ENCODE measurements at places on chromosomes 5 and 9.
A peak's percentile ranks its signal among the peaks of the same experiment; 100 is the strongest.

GRCh38 chr5:96812851-96813250 is 5.1 kb upstream of the ERAP1 start:
- no peak for DNase-seq

- DNase-seq = no peak
Observed at GRCh38 chr9:1837453-1838084, 177.6 kb upstream of the SMARCA2 start.

- DNase-seq = peak; percentile 64
Observed at GRCh38 chr5:141681695-141682641, at the start of gene ARAP3. TSS of gene ARAP3 (minus strand) at chr5:141682230. CDS start at chr5:141680486, 1,744 bp downstream.

- DNase-seq = no peak
Observed at GRCh38 chr5:140196115-140196814, 21.3 kb downstream of the CYSTM1 start.

- no peak for DNase-seq
Observed at GRCh38 chr9:129609486-129610212, 11.3 kb downstream of the C9orf50 start.

- DNase-seq = no peak
Observed at GRCh38 chr5:153953411-153953810, 85.3 kb downstream of the FAM114A2 start.

DNA sequence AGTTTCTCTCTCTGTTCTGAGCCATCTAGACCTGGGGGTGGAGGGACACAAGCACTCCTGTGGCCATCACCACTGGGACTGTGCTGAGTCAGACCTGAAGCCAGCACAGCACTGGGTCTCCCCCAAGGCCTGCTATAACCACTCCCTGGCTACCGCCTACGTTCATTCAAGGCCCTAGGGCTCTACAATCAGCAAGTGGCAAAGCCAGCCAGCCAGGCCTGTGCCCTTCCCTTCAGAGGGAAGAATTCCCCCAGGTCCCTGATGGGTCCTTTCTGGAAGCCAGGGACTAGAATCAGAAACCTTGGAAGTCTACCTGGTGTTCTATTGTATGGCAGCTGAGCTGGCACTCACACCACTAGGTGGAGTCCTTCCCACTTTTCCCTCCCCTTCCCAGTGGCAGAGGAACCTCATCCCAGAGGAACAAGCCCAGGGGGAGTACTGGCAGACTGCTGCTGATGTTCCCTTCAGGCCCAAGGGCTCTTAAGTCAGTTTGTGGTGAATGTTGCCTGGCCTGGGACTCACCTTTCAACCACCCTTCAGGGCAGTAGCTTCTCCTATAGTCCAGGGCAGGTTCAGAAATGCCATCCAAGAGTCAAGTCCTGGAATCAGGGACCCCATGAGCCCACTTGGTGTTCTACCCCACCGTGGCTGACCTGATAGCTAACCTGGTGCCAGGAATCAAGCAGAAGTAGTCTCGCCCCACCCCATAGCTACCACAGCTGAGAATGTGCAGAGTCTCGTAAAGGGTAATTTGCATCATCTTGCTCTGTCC is 20.0 kb downstream of the JMY start:
- DNase-seq = no peak

GRCh38 chr5:72470826-72471225 is 36.4 kb downstream of the ZNF366 start:
- no peak for DNase-seq

Measured in mesothelial cell of epicardium (in vitro differentiated cells).